MG63 (cell line): ENCODE measurements at places on chromosomes 11 and 22. TPM values are rescaled to one million over a fixed set of nuclear protein-coding genes. Genes with fewer than 3 reads are reported as not detected.

GRCh38 chr22:31155422-31155821, 4.6 kb upstream of the RNF185 start:
- no peak for DNase-seq

GRCh38 chr11:3223932-3224381, 5.3 kb upstream of the MRGPRG start:
- DNase-seq = no peak

DNA sequence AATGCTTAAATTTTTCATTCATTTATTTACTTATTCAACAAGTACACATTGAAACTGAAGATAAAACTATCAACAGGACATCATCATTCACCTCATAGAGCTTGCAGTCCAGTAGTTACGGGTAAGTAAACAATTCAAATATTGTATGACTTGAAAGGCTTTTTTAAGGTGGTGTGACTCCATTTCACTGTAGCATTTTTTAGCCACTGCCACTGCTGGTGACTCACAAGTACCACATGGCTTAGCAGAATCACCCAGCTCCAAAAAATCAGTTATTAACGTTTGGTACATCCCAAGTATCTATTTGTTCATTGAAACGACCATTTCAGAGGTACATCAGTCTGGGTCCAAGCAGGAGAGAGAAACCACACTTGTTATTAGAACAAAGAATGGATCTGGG, 427.9 kb upstream of the DDI1 start:
- no peak for DNase-seq

GRCh38 chr11:82843057-82843795, 57.0 kb downstream of the PRCP start:
- DNase-seq = no peak

DNA sequence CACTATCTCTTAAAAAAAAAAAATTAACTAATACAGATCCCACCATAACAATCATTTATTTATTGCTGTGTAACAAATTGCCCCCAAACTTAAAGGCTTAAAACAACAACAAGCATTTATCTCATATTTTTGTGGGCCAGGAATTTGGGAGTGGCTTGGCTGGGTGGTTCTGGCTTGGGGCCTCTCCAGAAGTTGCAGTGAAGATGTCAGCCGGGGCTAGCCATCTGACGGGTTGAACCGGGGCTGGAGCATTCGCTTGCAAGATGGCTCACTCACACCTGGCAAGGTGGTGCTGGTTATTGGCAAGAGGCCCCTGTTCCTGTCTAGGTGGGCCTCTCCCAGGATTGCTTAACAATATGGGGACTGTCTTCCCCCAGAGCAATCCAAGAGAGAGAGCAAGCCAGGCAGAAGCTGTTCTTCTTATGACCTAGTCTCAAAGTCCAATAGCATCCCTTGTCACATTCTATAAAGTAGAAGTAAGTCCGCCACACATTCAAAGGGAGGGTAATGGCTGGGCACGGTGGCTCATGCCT, 29.5 kb downstream of the ACO2 start:
- no peak for DNase-seq

- no peak for DNase-seq
Observed at GRCh38 chr22:50192436-50193204, 6.9 kb downstream of the TRABD start.

DNA sequence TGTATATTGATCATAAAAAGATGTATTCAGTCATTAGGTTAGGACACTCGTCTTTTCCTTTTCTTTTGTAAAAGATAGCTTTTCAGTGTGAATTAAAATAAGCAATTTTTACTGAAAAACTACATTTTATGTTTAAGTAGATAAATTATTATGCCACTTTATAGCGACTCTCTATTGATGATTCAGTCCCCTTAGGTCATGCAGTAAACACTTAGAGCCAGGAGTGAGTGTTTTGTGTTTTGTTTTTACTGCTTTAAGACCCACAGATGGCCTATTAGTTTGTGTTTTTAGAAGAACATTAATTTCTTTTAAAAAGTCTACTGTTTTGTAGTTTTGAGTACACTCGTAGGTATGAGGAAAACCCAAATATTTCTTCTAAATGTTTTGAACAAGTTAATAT, 86.6 kb downstream of the YAP1 start:
- no peak for DNase-seq

DNA sequence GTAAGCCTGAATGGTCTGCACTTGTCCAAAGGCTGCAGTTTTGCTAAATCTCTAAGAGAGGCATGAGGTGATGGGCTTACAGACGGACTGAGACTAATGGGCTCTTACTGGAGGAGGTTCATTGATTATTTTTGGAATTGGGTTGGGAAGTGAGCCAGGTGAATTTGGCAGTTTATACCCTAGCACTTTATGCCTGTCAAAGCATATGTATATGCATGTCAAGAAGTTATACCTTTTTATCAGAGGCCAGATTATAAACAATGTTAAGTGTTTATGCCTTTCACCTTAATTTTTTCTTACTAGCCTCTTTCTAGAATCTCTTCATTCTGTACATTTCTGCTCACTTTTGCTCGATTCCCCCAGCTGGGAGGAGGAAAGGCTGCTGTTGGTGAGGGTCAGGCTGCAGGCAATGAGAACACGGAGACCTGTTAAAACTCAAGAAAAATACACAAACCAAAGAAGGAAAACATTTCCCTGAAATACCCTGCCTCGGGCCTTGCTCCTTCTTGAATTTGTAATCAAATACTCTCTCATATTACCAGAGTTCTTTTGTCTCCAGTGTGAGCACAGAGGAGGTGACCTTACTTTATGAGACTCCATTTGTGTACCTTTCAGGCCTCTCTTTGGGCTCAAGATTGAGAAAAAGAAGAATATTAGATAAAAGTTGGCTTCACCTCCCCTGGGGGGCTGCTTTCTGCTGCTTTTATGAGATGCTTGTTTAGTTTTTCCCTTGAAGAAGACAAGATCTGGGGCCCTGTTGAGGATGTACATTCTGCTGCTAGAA, 19.6 kb downstream of the NAT10 start:
- no peak for DNase-seq

DNA sequence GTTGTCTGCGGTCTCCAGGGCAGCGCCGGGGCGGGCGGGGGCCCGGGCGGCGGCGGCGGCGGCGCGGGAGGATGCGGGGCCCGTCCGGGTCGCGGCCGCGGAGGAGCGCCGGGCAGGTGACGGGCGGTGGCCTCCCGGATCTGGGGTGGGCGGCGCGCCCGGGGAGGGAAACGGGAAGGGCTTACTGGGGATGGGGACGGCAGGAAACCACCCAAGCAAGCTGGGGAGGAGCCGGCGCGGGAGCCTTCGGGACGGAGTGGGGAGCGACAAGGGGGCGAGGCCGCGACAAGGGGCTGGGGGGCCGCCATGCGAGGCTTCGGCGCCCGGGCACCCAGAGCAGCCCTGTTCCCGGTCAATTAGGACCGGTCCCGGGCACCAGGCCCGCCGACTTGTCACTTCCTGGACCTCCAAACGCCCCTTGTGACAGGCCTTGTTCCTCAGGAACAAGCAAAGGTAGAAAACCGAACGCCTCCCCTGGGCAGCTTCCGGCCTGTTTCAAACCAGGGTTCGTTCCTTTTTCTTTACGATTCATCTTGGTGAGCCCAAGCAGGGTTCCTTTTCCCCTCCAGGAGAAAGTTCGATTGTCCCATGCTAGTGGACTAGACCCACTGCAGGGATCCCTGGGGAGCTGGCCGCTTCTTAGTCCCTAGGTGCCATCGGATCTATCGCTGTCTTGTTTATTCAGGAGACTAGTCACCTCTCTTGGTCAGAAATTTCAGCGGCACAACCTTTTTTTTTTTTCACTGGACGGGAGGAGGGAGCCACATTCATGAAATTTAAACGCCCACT, 492 bp downstream of the JHY start:
- peak; percentile 45 for DNase-seq

DNA sequence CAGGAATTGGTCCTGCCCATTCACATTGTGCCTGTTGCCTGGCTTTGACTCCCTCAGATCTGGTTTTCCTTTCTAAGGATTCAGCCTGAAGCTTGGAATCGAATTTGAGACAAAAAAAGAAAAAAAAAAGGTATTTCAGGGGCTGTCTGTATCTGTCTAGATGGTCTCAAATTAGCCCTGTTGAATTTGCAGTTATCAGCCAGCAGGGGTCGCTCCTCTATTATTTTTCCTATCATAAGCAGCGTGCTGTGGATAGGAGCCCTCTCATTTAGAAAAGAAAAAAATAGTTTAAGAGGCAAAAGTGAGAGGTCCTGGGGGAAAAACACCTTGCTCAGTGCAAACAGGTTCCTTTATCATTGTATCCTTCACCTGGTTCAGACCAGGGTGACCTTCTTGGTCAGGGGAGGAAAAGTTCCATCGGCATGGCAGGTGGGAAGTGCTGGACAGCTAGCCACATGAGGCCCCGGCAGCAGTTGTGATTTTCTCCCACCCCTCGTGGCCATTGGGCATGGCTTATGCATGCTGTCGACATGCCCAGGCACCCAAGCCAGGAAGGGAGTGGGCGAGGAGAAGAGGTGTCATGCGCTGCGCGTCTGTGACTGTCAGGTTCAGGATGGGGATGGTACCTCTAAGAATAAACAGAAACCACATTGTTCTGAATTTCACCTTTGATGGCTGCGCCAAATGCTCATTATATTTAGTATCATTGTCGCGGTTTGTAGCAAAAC, 13.1 kb downstream of the OR5AK2 start:
- no peak for DNase-seq

DNA sequence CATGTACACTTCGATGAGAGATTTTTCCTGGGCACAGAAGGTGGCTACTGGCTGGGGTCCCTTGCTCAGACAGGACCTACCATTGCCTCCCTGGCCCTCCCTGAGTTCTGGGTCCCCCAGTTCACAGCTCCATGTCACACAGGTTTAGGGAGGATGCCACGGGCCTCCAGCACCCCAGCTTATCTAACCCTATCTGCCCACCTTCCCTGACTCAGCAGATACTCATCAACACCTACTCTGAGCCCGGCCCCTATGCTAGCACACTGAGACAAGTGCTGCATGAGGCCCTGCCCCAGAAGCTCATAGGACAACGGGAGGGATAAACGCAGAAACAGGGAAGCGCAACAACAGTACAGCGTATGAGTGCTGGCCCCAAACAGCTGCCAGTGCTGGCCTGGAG, 9.6 kb downstream of the NAGA start:
- no peak for DNase-seq

GRCh38 chr11:47178737-47179654, 2.3 kb upstream of the ARFGAP2 start:
- DNase-seq = no peak

DNA sequence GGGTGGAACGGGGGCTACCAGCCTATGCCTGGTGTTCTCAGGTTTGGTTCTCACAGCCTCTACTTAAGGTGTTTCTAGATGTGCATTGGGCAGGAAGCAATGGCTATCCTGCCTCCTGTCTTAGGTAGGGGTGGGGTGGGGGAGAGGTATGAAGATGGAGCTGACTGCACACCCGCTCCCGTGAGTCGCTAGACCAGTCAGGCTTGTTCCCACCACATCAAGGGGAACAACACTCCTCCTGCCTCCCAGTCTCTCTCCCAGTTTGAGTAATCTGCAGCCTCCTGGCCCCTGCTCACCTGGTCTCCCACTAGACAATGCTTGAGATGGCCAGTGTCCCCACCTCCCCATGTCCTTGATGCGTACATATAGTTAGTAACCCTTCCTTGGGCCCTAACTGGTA, 79.3 kb upstream of the TENM4 start:
- no peak for DNase-seq

DNA sequence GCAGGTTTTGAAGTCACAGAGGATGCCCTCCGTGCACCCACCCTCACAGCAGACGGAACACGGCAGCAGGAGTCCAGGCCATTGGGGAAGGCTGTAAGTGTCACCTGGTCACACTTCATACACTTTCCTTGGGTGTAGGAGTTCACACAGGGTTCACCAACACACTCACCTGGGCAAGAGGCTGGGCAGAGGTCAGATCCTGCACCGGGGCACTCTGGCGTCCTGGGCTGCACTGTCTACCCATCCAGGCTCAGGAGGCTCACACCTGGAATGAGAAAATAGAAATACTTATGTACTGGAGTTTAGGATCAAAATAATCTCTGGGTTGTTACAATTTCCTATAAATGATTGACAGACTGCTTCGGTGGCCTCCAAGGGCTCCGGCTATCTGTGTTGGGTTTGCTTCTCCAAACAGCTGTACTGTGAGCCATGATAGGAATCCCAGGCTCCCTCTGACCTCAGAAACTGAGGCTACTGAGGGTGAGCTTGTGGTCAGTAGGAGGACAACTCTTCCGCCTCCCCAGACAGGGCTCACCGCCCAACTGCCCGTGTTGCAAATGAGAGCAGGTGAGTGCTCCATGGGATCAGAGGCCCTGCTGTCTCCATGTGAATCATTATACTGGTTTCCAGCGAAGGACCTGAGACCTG, 20.1 kb upstream of the CARS1 start:
- no peak for DNase-seq

GRCh38 chr11:69873166-69874077, 54.2 kb upstream of the FGF3 start:
- DNase-seq = no peak

GRCh38 chr11:36840378-36840777, 242.3 kb upstream of the RAG2 start:
- no peak for DNase-seq

GRCh38 chr11:111571829-111572501, 30.3 kb upstream of the SIK2 start:
- DNase-seq = no peak

- peak; percentile 74 for DNase-seq
Observed at GRCh38 chr11:118911113-118911879, 14.4 kb downstream of the BCL9L start.

DNA sequence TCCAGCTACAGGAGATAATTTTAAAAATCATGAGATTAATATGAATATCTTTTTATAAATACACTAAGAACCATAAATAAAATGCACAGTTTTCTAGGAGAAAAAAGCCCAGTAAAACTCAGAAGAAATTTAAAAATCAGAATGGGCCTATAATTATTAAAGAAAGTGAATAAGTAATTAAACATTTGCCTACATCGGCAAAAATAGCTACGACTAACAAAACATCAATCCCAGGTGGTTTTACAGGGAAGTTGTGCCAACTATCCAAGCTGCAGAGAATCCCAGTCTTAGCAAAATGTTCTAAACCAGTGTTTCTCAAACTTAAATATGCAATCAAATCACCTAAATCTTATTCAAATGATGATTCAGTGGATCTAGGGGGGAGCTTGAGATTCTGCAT, 180.0 kb downstream of the TRIM29 start:
- no peak for DNase-seq

DNA sequence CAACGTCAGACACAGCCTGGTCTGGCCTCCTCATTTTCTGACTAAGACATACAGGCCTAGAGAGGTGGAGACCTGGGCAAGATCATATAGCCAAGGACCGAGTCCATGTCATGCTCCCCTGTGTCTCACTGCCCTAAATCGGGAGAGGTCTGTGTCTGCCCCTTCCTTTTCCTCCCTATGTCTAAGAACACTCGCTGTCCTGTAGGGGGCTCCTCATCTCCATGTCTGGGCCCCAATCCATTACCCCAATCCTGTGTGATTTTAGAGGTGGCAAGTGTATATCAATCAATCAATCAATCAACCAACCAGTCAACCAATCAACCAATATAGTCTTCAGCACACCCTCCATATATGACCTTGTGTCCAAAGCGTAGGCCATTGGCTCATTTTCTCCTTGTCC, 125.7 kb downstream of the KIRREL3 start:
- DNase-seq = no peak

The OR56B4 gene
- total RNA-seq = not detected in 2 replicates

The ABCC8 gene
- total RNA-seq = not detected in 2 replicates

The XKR3 gene
- not detected in 2 replicates for total RNA-seq

The SPI1 gene
- total RNA-seq = not detected in 2 replicates

The VPREB3 gene
- total RNA-seq = not detected in 2 replicates

The RIMBP3C gene
- 0.30 and 0.49 TPM in 2 replicates for total RNA-seq

The UEVLD gene
- 8.2 and 16.5 TPM in 2 replicates for total RNA-seq

The TNNT3 gene
- not detected in 2 replicates for total RNA-seq
